Heart left ventricle (tissue), 16 donors: ENCODE measurements at places on chromosomes 3 and 15. TPM values are rescaled to one million over a fixed set of nuclear protein-coding genes. Genes with fewer than 3 reads are reported as not detected.

DNA sequence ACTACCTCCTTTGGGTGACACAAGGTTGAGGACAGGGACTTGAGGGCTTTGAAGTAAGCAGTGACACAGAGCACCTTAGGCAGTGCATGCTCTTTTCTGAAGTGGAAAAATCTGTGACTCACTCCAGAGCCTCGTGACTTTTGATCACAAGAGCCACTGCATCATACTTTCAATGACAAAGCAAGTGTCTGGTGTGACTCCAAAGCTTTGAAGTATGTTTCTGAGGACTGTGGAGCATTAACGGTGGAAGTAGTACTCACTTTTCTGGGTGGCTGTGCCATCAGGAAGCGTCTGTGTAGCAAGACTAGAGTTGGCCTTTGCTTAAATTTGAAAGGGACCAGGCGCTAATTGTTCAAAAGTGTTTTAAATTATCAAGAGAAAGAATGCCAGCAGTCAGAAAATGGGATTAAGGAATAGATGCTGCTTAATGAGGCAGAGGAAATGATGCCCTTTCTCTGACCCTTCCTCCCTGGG lies 210.7 kb upstream of the TRIM42 start:
- no peak overlapping the region for H3K27ac ChIP-seq
- no peaks in the 10 kb centered on the region for H3K4me1 ChIP-seq
- no peaks in the 10 kb centered on the region for H3K27me3 ChIP-seq
- no peak for DNase-seq
- H3K4me3 ChIP-seq: no peak overlapping the region

DNA sequence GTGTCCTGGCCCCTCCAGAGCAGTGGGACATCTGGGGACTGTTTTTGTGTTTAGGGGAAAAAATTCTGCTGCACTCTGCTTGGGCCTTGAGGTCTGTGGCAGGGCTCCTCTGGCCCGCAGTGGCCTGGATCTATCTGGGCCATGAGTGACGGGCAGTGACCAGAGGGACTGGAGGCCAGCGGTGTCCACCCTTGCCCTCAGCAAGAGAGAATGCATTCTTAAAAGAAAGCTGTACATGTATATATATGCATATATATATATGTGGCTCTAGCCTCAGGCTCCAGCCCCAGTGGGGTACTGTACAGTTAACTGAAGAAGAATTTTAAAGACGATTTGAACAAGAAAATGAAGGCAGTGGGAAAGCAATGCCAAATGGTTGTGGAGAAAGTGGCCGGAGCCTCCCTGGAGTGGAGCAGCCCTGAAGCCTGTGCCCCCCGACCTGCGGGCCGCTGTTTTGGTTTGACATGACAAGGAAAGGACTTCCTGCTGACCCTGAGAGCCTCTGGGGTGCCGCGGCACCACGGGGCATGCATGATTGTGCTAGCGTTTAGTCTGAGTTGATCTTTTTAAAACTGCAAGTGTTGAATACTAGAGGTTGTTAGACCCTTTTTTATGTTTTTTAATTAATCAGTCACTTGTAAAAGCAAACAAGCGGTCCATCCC lies 52.2 kb downstream of the PLXNA1 start:
- DNase-seq: no peak
- H3K4me1 ChIP-seq: no peaks in the 10 kb centered on the region
- H3K4me3 ChIP-seq: no peak overlapping the region
- no peak overlapping the region for H3K27ac ChIP-seq
- H3K27me3 ChIP-seq: no peaks in the 10 kb centered on the region

Gene FGF7
- total RNA-seq: 23.4 TPM

DNA sequence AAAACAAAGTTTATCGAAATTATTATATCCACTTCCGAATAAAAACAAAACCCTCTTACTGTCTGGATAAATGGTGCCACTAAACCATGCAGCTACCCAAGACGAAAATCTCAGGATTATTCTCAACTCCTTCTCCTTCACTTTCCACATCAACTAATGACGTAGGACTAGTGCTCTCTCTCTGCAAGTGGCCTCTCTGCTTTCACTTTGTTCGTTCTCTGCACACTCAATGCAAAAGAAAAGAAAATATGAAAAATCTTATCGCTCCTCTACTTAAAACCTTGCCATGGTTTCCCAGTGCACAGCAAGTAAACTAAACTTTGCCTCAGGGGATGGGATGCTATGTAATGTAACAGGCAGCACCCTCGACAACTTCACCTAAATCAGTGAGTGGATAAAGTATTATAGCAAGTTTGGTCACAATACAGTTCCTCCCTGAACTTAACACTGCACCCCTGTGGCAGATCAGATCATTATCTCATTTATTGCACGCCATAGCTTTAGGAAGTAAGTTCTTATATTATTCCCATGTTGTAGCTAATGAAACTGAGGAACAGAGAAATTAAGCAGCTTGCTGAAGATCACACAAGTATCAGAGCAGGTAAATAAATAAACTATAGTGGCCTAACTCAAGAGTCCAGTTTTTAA lies 262.7 kb upstream of the GADL1 start:
- H3K4me1 ChIP-seq: no peaks in the 10 kb centered on the region
- no peak for DNase-seq
- no peaks in the 10 kb centered on the region for H3K27me3 ChIP-seq
- no peak overlapping the region for H3K4me3 ChIP-seq
- H3K36me3 ChIP-seq: no peaks in the 10 kb centered on the region

GRCh38 chr3:23964537-23965235 lies 19.6 kb downstream of the NR1D2 start:
- no peaks in the 10 kb centered on the region for H3K27me3 ChIP-seq
- H3K36me3 ChIP-seq: peaks cover 26% of the 10 kb centered on the region
- no peak for DNase-seq
- no peak overlapping the region for H3K27ac ChIP-seq

DNA sequence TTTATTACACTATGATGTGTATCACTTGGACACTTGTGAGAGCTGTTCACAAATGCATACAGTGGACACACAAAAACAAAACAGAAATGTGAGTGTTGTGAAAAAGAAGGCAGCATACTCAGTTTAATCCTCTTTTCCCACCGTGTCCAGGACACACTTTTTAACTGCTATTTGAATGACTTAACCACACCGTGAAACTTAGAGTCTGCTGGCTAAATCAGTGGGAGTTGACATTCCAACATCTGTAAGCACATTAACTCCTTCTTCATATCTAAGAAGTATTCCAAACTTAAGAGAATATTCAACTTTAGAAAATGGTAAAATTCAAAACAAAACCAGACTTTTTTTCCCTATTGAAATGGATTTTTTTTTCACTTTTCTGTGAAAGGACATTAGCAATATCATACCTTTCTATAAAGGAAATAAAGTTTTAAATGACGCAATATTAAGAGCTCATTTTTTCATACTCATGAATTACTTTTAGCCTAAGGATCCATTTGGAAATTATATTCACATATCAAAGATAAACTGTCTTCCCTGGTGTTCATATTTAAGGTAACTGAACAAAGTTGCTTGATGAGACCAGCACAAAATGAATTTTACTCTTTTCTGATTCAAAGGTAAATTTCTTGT lies 316.6 kb downstream of the RBMS3 start:
- no peaks in the 10 kb centered on the region for H3K36me3 ChIP-seq
- H3K27ac ChIP-seq: no peak overlapping the region
- no peak overlapping the region for H3K4me3 ChIP-seq
- H3K4me1 ChIP-seq: peaks cover 10% of the 10 kb centered on the region

- no peak for DNase-seq
These were observed 42.2 kb downstream of the TBC1D2B start for GRCh38 chr15:78035321-78035751.

Gene TRH
- total RNA-seq: not detected

DNA sequence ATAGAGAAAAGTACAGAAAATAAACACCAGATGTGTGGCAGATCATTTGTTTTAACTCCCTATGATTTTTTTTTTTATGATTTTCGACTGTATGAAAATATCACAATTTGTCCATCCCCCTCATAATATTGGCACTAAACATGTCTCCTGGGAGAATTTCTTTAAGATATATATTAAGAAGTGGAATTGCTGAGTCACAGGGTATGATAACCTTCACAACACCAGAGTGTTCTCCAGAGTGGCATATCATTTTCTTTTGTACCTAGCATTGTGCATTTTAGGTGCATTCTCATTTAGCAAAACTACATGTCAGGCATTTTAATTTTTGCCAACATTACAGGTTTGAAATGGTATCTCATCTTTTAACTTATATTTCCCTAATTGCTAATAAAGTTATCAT lies 170.9 kb downstream of the FRMD5 start:
- no peaks in the 10 kb centered on the region for H3K36me3 ChIP-seq
- H3K4me3 ChIP-seq: no peak overlapping the region
- no peaks in the 10 kb centered on the region for H3K27me3 ChIP-seq
- DNase-seq: no peak

Gene SH3GL3
- total RNA-seq: 0.91 TPM

Gene EPHB3
- total RNA-seq: 1.8 TPM

GRCh38 chr3:194755671-194756459 lies 70.2 kb downstream of the FAM43A start:
- no peak overlapping the region for H3K27ac ChIP-seq
- DNase-seq: no peak
- H3K27me3 ChIP-seq: no peaks in the 10 kb centered on the region
- no peak overlapping the region for H3K4me3 ChIP-seq

DNA sequence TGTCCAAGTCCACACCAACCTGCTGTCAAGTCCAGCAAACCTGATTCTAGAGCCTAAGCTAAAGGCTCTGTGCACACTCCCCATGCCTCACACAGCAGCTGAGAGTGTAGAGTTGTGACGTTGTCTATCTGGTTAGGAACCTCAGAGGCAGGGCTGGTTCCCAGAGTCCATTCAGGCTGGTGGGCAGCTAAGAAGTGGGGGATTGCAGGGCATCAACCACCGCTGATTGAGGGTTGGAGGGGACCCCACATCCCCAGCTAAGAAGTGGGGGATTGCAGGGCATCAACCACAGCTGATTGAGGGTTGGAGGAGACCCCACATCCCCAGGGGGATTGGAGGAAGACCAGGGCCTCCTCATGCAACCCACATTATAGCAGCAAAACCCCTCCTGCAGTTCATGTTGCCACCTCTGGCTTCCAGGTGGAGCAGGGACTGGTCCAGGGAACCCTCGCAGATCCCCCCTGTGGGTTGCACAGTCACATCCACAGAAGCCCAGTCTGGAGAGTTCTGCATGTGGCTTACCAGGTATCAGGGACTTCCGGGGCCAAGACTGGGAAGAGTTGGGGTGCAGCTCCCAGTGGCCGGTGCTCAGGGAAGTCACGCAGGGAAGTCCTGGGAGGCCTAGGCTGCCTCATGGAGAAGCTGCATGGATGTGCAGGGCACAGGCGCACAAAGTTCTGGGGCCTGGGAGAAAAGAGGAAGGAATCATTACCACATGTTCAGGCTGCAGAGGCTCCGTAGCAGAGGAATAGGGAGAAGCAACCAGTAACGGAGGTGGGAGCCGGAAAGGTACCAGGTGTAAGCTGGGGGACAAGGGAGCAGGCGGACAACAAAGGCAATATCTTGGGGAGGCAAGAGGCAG lies 71.4 kb upstream of the PCSK6 start:
- no peaks in the 10 kb centered on the region for H3K36me3 ChIP-seq
- DNase-seq: no peak
- H3K4me1 ChIP-seq: no peaks in the 10 kb centered on the region
- H3K27me3 ChIP-seq: no peaks in the 10 kb centered on the region
- H3K27ac ChIP-seq: no peak overlapping the region

Gene BFSP2
- total RNA-seq: not detected

- DNase-seq: no peak
- no peaks in the 10 kb centered on the region for H3K4me1 ChIP-seq
- no peaks in the 10 kb centered on the region for H3K27me3 ChIP-seq
- no peak overlapping the region for H3K4me3 ChIP-seq
- no peak overlapping the region for H3K27ac ChIP-seq
These were observed 728.1 kb downstream of the OTOL1 start for GRCh38 chr3:162224746-162225145.

DNA sequence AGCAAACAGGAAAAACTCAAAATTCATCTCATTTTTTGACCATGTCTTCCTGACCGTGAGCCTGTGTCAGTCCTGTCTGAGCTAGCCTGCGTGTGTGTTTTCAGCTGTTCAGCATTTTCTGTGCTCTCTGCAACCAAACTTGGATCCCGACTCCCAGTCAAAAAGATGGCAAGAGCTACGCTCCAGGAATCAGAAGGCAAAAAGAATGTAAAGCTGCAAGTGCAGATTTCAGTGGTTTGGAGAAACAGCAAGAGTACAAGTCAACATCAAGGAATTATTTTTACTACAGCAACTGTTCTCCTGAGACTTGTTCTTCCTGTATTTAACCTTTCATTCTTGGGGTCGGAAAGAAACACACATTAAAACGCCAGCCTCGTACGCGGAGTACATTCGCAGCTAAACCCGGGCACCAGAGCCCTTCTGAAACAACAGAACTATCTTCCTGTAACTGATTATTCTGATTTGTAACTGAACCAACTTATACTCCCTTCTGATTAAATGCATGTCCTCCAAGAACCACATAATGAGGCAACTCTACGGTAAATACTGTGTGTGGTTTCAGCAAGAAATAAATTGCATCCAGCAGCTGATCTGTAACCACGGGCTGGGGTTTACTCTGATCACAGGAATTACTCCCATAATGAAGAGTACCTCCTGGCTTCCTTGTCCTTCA lies 107.4 kb downstream of the LRIG1 start:
- H3K27ac ChIP-seq: peak overlapping the region; percentile 40
- H3K27me3 ChIP-seq: no peaks in the 10 kb centered on the region
- no peak overlapping the region for H3K4me3 ChIP-seq
- H3K4me1 ChIP-seq: peaks cover 12% of the 10 kb centered on the region
- H3K36me3 ChIP-seq: peaks cover 26% of the 10 kb centered on the region

DNA sequence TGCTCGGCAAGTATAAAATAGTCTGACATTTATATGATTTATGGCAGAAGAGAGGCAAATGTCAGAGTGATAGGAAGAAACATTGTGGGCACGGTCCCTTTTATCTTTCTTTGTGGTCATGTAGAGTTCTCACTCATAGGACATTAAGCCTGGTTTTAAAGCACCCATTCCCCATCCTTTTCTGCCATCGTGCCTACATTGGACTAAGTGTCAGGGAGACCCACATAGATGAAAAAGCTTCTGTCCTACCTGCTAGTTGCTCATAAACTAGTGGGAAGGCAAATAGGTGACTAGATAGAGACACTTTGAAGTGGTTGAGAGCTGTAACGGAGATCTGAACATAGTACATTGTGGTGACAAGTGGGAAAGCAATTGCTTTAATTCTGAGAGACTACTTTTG lies 155.7 kb downstream of the B3GALNT1 start:
- H3K27me3 ChIP-seq: no peaks in the 10 kb centered on the region
- no peak for DNase-seq
- no peak overlapping the region for H3K4me3 ChIP-seq
- no peak overlapping the region for H3K27ac ChIP-seq
- H3K4me1 ChIP-seq: peaks cover 25% of the 10 kb centered on the region
- no peaks in the 10 kb centered on the region for H3K36me3 ChIP-seq

Gene CCDC54
- not detected for total RNA-seq

Gene FOXL2NB
- total RNA-seq: not detected

Gene CRYBG3
- 18.7 TPM for total RNA-seq
